Stimulated activated CD8-positive, alpha-beta memory T cell treated with anti-CD3 and anti-CD28 coated beads, Interleukin-15, amount 100 ng/mL, for 48 hours (primary cell): ENCODE measurements at places on chromosomes 6 and 20.

DNA sequence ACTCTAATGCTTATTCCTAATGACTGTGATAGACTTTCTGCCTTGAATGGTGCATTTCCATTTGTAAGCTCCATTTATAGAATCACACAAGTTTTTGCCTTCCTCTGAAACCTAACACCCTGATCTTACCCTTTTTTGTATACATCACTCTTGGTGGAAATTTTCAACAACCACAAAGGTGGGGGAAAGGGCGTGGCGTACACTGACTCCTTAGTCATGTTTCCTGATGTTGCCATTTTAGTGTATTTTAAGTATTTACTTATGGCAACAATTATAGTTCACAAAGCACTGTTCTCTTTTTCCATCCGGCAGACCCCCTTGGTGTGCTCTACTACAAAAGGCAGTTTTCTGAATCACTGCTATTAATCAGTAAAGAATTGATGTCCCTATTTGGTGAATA, 92.0 kb downstream of the ATXN1 start:
- peak; percentile 54 for DNase-seq

GRCh38 chr20:19764207-19764606, 6.1 kb downstream of the RIN2 start:
- no peak for DNase-seq

DNA sequence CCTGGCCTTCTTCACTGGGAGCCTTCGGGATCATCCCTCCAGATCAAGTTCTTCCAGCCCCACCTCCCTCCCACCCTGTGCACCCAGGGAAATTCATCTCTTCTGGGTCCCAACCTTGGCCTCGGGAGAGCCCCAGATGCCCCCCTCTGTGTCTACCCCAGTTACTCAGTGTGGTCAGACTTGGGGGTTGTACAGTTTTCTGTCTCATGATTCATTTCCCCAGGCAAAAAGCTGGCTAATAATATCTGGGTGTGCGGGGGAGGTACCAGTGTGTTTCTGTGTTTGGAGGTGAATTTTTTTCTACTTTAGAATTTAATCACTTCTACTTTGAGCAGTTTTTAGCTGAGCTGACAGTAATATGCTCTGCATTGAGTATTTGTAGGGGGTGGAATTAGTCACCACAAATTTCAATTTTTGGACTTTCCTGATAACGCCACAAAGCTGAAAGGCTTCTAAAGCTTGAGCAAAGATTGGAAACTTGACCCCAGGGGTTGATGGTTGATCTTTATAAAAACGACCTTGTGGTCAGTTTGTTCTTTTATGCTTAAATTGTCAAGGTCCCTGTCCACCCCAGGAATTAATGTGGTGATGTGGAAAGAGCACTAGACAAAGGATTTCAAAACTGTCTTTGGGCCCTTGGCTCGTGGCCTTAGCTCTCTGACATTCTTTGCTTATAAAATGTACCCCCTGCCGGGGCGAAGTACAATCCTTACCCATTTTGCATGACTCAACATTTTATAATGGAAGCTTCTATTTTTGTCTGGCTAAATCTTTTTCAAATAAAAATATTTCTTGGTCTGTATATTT, 284.7 kb upstream of the TAB2 start:
- DNase-seq: peak; percentile 56

DNA sequence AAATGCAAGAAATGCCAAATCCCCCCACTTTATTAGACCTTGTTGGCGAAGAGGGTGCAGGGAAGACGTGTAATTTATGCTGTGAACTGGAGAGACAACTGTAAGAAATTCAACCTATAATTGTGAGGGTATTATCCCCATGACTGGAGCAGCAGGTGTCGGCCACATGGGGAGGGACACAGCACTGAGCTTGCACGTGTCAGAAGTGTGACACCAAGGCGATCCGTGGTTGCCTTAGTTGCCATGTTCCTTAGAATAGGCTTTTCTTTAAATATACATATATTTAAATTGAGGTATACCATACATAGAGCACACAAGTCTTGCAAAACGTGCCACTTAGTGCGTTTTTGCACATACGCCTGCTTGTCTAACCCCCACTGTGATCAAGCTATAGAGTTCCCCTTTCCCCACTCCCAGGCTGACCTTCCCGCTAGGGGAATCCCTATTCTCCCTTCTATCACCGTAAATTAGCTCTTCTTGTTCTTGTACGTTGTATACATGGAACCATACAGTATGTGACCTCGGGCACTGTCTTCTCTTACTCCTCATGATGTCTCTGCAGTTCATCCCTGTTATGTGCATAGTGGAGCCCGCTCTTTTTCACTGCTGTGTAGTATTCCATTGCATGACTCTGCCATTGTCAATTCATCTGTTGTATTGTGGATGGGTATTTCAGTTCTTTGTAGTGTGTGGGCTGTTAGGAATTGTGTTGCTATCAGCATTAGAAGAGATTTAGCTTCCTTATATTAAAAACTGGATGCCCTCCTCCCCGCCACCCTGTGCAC, 81.6 kb upstream of the PMEPA1 start:
- no peak for DNase-seq

DNA sequence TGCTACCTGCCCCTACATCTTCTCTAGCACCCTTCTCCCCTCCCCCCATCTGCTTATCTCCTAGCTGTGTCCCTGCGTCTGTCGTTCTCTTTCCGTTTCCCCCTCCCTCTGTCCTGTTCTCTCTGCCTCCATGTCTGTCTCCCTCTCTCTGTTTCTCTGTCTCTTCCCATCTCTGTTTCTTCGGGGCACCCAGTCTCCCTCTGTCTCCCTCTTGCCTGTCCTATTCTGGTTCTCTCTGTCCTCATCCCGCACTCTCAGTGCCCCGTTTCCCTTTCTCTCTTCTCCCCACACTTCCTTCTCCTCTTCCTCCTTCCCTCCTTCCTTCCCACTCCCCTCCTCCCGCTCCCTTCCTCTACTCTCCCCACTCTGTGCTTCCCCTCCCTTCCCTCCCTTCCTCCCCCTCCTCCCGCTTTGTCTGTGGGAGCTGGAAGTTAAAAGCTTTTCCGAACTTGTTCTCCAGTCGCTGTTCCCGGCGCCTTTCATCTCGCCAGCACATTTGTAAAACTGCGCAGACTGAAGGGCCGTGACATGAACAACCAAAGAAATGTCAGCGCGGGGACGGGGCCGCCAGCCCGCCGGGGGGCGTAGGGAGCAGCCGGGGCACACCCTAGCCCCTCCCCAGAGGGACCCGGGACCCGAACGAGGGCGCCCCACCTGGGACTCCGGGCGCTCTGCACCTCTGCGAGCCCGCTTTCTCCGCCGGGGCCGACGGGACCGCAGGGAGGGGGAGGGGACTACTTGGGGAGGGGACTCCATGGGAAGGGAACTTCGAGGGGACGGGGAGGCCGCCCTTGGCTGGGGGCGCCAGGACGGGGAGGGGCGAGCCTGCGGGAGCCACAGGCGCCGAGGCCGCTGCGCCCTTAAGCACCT, 4.0 kb upstream of the CDH22 start:
- DNase-seq: no peak
